ENCODE measurements at places on chromosomes 12 and 14. TPM values are rescaled to one million over a fixed set of nuclear protein-coding genes. Genes with fewer than 3 reads are reported as not detected.

MAP1LC3B2 gene
- 0.28 TPM for total RNA-seq

CABP1 gene
- total RNA-seq = 2.1 TPM

GARIN6 gene
- total RNA-seq = not detected

KMT2D gene
- 14.9 TPM for total RNA-seq

TBX3 gene
- 22.0 TPM for total RNA-seq

GUCY2C gene
- total RNA-seq = not detected

NANOG gene
- total RNA-seq = not detected

PPP1R12A gene
- total RNA-seq = 123 TPM

SLC4A8 gene
- 0.28 TPM for total RNA-seq

ANKS1B gene
- total RNA-seq = 0.43 TPM

TSHR gene
- total RNA-seq = not detected

PLEKHD1 gene
- total RNA-seq = under 0.01 TPM

ZNF664 gene
- 37.2 TPM for total RNA-seq

GLS2 gene
- total RNA-seq = not detected

SYCP3 gene
- 0.14 TPM for total RNA-seq

RDH16 gene
- total RNA-seq = 0.14 TPM

TRPV4 gene
- 2.6 TPM for total RNA-seq

CCDC60 gene
- not detected for total RNA-seq

DHRS2 gene
- total RNA-seq = 0.28 TPM

MED6 gene
- 19.7 TPM for total RNA-seq

RPL10L gene
- not detected for total RNA-seq

FCF1 gene
- 21.8 TPM for total RNA-seq

All from smooth muscle cell of bladder (primary cell).